ENCODE measurements at places on chromosomes 7 and 10. TPM values are rescaled to one million over a fixed set of nuclear protein-coding genes. Genes with fewer than 3 reads are reported as not detected.

The STEAP4 gene
- total RNA-seq, result 71.9 TPM

The TMEM225B gene
- 1.4 TPM for total RNA-seq

The SDK1 gene
- total RNA-seq, result 30.1 TPM

The WEE2 gene
- not detected for total RNA-seq

The ANKRD7 gene
- 1.6 TPM for total RNA-seq

The PPP1R17 gene
- total RNA-seq, result not detected

The TRIM74 gene
- not detected for total RNA-seq

The HHEX gene
- 16.8 TPM for total RNA-seq

The ACTL6B gene
- not detected for total RNA-seq

The CYREN gene
- 40.0 TPM for total RNA-seq

The DNAJC12 gene
- 1.5 TPM for total RNA-seq

The HERPUD2 gene
- 24.7 TPM for total RNA-seq

The KLF14 gene
- 0.26 TPM for total RNA-seq

The NAT16 gene
- total RNA-seq, result not detected

The GTF2IRD1 gene
- total RNA-seq, result 14.4 TPM

The JCAD gene
- total RNA-seq, result 41.9 TPM

The GIMAP7 gene
- total RNA-seq, result 20.6 TPM

The TCERG1L gene
- total RNA-seq, result not detected

The SFRP4 gene
- total RNA-seq, result 5.3 TPM

The OPTN gene
- total RNA-seq, result 41.2 TPM

The OR6B1 gene
- total RNA-seq, result not detected

The UTF1 gene
- 0.52 TPM for total RNA-seq

The PIP gene
- 37.1 TPM for total RNA-seq

The SORBS1 gene
- total RNA-seq, result 68.5 TPM

The NUTM2E gene
- total RNA-seq, result 0.31 TPM

The IFIT2 gene
- total RNA-seq, result 16.0 TPM

The SPACDR gene
- 2.0 TPM for total RNA-seq

The ACHE gene
- total RNA-seq, result 7.2 TPM

The MYH16 gene
- not detected for total RNA-seq

The HOXA6 gene
- total RNA-seq, result 7.7 TPM

The NUB1 gene
- 39.1 TPM for total RNA-seq

The FGL2 gene
- 16.8 TPM for total RNA-seq

The SKAP2 gene
- 40.1 TPM for total RNA-seq

The GNAI1 gene
- 28.5 TPM for total RNA-seq

The GPR141 gene
- 3.8 TPM for total RNA-seq

The RUFY2 gene
- total RNA-seq, result 19.1 TPM

The SLC18A3 gene
- not detected for total RNA-seq

The RELN gene
- total RNA-seq, result 3.3 TPM

The POLD2 gene
- 90.7 TPM for total RNA-seq

The CYP2W1 gene
- total RNA-seq, result not detected

The HOXA5 gene
- total RNA-seq, result 61.9 TPM

The WDFY4 gene
- total RNA-seq, result 26.9 TPM

The SMO gene
- total RNA-seq, result 4.6 TPM

The AKR1C4 gene
- not detected for total RNA-seq

The ADAMTS14 gene
- total RNA-seq, result 3.9 TPM

The COL1A2 gene
- 1,768 TPM for total RNA-seq

The ELMO1 gene
- total RNA-seq, result 183 TPM

The FRAT1 gene
- total RNA-seq, result 4.0 TPM

The HOXA1 gene
- total RNA-seq, result 0.37 TPM

The PLEKHS1 gene
- total RNA-seq, result 11.6 TPM

The HYAL4 gene
- total RNA-seq, result 0.74 TPM

The CD36 gene
- total RNA-seq, result 155 TPM

The PROSER2 gene
- 23.9 TPM for total RNA-seq

The KNDC1 gene
- 7.5 TPM for total RNA-seq

The C7orf57 gene
- 14.5 TPM for total RNA-seq

The HOXA11 gene
- not detected for total RNA-seq

The LRRC17 gene
- 3.2 TPM for total RNA-seq

The TMEM26 gene
- 5.8 TPM for total RNA-seq

All from lung (tissue), 17 donors.